ENCODE measurements at places on chromosomes 5 and 9.

GRCh38 chr9:109652971-109653370, 127.0 kb upstream of the PALM2AKAP2 start:
- DNase-seq, result no peak

DNA sequence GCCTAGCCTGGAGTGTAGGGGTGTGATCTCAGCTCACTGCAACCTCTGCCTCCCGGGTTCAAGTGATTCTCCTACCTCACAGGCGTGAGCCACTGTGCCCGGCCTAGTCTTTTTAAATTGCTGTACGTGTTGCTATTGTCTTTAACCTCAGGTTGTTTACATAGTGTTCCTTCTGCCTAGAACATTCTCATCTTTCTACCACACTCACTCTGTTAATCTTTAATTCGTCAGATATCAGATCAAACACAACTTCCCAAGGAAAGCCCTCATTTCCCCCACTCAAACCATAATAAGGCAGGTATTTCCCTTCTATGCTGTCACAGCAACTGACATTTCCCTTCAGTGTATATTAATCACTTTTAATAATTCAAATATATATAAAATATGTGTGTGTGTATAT, 1310.0 kb upstream of the C9orf72 start:
- DNase-seq, result no peak

- DNase-seq, result no peak
Measured at GRCh38 chr5:87755360-87755759, 342.6 kb upstream of the CCNH start.

DNA sequence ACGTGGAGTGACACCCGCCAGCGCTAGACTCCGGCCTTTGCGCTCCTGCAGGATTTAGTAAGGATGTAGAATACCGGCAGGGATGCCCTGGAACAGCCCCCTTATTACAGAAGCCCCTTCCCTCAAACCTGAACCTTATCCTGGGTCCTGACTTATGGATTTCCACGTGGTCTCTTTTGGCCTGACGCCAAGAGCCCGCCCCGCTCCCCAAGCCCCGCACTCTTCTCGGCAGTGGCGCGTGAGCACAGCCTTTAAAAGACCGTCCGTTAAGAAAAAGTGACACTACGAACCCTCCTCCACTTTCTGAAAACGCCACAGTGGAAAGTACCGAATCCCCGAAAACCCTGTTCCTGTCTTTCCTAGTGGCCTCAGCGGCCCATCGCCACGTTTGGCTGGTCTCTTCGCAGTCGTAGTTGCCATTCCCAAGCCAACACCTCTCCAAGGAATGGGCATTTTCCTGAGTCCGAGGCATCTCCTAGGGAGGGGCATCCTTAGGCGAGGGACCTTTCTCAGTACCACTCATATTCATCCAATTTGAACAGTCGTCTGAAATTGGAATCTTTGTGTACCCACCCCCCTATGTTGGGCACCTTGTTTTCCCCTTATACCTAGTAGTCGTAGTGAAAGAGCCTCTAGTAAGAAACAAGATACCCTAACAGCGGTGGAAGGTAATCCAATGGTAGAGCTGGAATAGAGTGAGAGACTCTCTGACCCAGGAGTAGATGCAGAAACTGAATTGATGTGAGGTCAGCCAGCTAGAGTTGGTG, 732 bp upstream of the MCIDAS start:
- DNase-seq, result no peak

GRCh38 chr9:88998503-88998902, 7.2 kb downstream of the S1PR3 start:
- DNase-seq, result no peak

DNA sequence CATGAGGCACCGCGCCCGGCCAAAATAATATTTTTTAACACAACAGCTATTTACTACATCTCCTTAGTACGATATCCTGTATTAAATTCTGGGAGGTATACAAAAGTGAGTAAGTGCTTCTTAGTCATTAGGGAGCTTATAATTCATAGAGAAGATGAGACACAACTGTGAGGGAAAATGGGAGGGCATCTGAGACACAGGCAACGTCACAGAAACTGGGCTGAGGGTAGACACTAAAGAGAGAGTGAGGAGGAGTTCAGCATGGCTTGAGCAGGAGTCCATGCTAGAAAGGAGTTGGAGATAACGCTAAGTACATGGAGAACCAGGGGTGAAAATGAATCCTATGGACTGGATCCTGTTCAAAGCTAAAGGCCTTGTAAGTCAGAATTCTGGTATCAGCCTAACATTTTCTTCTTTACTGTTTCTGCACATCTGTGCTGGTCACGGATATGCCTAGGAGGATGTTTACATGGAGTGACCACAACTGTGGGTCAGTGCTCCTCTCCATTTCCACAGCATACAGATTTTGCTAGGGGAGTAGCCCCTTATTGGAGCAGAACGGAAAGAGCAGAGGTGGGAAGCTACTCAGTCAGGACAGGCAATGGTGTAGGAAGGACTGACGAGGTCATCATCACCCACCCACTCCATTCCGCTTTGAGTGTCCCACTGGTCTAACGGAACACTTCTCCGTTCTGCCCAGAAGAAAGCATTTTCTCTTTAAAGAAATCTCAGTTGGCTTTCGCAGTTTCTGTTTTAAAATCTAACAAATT, 310.4 kb upstream of the EFNA5 start:
- no peak for DNase-seq

- DNase-seq, result no peak
Measured at GRCh38 chr5:60439552-60439951, 260.4 kb downstream of the DEPDC1B start.

DNA sequence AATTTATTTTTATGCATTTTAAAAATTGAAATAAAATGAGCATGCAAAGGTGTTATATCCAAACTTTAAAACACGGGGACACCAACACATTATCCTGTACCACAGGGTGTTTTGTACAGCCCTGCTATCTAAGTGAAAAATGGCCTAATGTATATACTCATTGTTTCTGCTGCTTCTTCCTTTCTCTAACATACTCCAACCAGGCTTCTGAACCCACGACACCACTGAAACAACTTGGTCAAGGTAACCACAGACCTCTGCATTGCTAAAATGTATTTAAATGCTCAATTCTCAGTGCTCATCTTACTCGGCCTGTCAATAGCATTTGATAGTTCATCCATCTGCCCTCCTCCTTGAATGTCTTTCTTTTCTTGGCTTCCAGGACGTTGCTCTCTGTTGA, 48.3 kb downstream of the DENND1A start:
- no peak for DNase-seq

- no peak for DNase-seq
Measured at GRCh38 chr5:163362840-163363371, 74.5 kb upstream of the CCNG1 start.

- no peak for DNase-seq
Measured at GRCh38 chr5:159783726-159784247, 132.5 kb upstream of the ADRA1B start.

DNA sequence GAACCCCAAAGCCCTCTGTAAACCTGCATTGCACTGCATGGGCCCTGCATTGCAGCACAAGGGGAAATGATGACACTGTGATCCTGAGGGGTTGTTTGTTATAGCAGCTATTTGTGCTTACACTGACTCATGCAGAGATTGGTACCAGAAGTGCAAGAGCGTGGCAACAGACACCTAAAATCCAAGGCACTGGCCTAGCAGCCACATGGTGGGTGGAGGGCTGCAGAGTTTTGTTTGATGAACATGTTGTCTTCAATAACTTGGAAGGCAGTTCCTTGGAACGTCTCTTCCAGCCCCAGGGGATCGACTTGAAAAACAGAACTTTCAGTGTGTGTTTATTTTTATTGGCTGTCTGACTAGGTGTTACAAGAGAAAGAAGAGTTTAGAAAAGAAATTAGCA, 14.5 kb downstream of the FCN2 start:
- DNase-seq, result no peak

Measured in Kasumi-1 (cell line).